ENCODE measurements at places on chromosomes 4 and X. TPM values are rescaled to one million over a fixed set of nuclear protein-coding genes. Genes with fewer than 3 reads are reported as not detected.
A peak's percentile ranks its signal among the peaks of the same experiment; 100 is the strongest.

The FLNA gene
- polyA plus RNA-seq, result 863 TPM

The GPR34 gene
- not detected for polyA plus RNA-seq

DNA sequence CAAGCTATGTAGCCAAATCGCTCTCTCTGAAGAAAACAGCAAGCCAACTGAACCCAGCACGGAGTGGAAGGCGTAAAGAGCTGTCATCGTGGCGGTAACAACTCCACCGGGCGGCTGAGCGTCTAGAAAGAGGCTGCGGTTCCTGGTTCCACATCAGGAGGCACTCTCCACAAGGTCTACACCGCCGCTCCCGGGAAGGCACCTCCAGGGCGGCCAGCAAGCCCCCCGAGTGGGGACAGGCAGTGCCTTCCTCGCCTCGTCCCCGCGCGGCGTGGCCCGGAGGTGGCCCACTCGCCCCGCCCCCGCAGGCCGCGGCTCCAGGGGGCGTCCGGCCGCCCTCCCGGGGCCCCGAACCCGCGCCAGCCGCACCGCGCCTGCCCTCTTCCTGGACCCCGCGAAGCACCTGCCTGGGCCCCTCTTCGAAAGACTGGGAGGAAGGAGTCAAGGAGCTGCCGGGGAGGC is 755 bp downstream of the KLHL8 start:
- DNase-seq, result no peak

GRCh38 chr4:10743357-10743756 is 58.8 kb upstream of the CLNK start:
- no peak for DNase-seq

DNA sequence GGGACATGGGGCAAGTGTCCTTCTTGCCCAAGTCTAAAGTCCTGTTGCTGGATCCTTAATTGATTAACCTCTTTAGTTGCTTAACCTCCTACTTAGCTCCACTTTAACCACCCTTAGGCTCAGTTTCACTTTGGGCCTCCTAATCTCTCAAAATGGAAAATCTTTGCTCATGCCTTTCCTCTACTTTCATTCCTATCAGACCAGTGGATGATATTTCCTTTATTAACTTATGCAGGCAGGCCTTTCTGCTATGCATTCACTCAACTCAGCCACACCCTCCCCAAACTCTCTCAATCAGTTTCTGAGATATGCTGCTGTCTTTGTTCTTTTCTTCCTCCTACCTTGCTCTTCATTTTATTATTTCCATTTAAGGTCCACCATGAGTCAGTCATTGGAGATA is 14.4 kb upstream of the ARSJ start:
- DNase-seq, result no peak

- no peak for DNase-seq
Measured at GRCh38 chr4:109390115-109390768, 43.4 kb upstream of the SEC24B start.

GRCh38 chrX:19889582-19890342 is 2.4 kb upstream of the SH3KBP1 start:
- peak; percentile 41 for DNase-seq

The MAGED4 gene
- 20.6 TPM for polyA plus RNA-seq

- DNase-seq, result no peak
Measured at GRCh38 chr4:15197005-15197404, 194.7 kb downstream of the CPEB2 start.

- DNase-seq, result peak; percentile 90
Measured at GRCh38 chrX:115344885-115345614, 55.5 kb downstream of the LUZP4 start.

The ZNF518B gene
- 22.9 TPM for polyA plus RNA-seq

The TLR2 gene
- 0.22 TPM for polyA plus RNA-seq

The MFAP3L gene
- polyA plus RNA-seq, result 0.31 TPM

Data from AG04450 (cell line).